ENCODE measurements at places on chromosomes 7 and 10.

- DNase-seq: no peak
Measured at GRCh38 chr10:28305553-28305952, 2.7 kb upstream of the MPP7 start.

DNA sequence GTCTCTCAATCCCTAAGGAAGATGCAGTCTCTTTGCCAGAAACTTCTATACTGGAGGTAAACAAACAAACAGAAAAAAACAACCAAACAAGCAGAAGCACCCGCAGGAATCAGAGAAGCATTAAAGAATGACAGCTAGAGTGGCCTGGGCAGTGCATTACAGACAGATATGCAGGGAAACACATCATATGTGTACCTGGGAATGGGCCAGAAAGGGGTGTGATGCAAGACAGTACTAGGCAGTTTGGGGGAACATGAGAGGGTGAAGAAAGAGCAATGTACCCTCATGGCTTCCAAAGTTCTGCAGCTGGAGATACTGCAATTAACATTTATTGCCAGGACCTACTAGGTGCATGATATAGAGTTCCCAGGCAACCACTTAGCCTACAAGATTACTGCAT, 177.3 kb downstream of the TMEM178B start:
- DNase-seq: no peak

GRCh38 chr10:11046776-11047160, 29.1 kb downstream of the CELF2 start:
- no peak for DNase-seq

GRCh38 chr10:88918191-88918905, 34.2 kb downstream of the ACTA2 start:
- no peak for DNase-seq

GRCh38 chr10:87578160-87578841, 73.6 kb downstream of the MINPP1 start:
- DNase-seq: no peak

DNA sequence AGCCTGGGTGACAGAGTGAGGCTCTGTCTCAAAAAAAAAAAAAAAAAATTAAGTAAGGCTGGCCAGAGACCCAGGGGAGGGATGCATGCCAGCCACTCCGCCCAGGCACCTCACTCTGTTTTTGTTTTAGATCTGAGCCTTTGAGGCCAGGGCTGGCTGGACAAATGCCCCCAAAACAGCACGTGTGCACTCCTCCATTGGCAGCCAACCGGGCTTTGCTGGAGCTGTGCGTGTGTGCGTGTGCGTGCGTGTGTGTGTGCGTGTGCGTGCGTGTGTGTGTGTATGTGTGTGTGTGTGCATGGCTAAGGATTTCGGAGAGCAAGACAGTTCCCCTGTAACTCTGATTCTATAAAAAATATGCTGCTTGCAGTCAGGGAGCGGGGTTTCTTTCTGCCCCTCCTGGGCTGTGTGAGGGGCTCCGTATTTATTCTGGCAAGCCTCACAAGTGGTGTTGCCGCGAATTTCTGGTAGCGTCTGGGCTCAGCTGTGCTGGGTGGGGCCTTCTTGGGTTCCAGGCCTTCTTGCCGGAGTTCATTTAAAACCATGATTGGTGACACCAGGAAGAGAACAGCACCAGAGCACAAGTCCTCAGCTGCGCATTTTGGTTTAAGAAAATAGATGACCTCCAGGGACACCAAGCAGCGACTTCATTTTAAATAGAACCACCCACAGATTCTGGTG, 28.1 kb upstream of the UNCX start:
- DNase-seq: no peak

- DNase-seq: no peak
Measured at GRCh38 chr7:115146148-115146547, 224.3 kb downstream of the MDFIC start.

DNA sequence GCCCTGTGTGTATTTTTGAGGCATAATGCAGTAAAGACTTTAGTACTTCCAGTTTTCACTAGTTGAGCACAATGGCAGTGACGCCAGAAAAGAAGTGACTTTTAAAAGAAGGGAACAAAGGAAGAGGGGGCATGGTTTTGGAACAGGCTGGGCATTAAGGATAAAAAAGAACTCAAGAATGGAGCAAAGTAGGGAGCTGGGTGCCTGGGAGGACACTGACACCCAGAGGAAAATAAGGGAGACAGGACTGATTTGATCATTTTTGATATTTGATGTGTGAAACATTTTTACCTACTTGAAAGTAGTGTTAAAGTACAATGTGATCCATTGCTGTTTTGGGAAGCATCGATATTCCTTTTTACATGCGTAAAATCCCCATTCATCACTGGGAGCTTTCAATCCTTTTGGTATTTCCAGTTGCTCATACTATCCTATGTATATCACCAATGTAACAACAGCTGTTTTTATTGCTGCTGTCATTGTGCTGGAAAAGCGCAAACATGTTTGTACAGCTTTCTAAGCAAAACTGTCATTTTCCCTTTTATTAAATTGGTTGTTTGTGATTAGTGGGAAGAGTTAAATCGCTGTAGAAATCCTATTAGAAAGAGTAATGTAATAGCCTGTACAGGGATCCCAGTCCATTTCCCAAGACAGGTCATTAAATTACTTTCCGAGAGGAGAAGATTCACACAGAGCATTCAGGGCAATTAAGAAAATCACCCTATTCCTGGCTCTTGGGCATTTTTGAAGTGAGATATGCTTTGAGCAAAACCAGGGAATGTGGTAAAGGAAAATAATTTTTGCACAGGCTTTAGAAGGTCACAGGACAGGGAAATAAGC, 85.2 kb downstream of the ADAM12 start:
- no peak for DNase-seq

DNA sequence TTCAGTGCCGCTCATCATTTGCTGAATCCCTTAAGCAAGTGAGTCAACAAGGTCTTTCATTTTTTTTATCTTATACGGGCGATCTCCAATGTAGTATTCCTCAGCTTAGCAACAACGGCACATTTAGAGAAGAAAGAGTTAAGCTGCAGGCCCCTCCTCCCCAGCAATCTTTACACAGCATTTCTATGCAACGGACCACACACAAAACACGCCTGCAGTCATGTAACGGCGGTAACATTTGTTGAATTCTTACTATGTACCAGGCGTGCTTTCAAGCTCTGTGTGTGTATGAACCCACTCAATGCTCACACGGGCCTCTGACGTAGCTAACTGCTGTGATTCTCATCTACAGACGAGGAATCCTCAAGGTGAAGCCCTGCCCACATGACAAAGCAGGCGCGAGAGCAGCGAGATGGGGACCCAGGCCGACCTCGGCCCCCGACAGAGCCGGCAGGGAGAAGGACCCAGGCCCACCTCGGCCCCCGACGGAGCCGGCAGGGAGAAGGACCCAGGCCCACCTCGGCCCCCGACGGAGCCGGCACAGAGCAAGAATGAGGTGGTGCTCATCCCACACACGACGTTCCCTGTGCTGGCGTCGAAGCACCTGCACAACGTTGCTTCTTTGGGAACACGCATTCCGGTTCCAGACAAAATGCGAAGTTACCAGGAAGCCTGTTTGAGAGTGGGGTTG, 240.7 kb downstream of the ZMYND11 start:
- DNase-seq: no peak

DNA sequence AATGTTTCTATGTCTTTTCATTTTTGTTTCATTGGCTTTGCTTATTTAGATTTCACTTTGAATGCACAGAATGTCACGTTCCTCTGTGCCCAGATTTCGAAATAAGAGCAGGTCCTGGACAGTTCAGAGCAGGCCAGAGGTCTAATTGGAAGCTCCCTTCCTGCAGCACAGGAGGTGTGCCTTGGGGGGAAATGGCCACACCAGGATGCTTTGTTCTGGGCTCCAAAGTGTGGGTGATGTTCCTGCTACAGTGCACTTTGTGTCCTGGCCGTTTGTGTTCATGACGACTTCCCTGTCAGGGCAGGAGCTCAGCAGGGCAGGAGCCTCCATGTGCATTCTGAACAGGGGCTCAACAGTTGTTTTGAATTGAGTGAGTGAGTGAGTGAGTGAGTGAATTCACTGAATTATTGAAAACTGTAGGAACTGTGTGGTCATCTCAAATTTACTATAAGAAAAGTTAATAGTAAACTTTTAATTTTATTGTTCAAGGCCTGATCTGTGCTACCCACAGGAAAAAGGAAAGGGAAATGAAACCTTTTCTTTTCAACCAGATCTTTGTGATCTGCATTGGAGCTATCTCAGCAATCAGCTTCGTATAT, 109.5 kb upstream of the GJD4 start:
- DNase-seq: no peak

GRCh38 chr10:74067373-74068352, 69.7 kb downstream of the VCL start:
- DNase-seq: no peak

DNA sequence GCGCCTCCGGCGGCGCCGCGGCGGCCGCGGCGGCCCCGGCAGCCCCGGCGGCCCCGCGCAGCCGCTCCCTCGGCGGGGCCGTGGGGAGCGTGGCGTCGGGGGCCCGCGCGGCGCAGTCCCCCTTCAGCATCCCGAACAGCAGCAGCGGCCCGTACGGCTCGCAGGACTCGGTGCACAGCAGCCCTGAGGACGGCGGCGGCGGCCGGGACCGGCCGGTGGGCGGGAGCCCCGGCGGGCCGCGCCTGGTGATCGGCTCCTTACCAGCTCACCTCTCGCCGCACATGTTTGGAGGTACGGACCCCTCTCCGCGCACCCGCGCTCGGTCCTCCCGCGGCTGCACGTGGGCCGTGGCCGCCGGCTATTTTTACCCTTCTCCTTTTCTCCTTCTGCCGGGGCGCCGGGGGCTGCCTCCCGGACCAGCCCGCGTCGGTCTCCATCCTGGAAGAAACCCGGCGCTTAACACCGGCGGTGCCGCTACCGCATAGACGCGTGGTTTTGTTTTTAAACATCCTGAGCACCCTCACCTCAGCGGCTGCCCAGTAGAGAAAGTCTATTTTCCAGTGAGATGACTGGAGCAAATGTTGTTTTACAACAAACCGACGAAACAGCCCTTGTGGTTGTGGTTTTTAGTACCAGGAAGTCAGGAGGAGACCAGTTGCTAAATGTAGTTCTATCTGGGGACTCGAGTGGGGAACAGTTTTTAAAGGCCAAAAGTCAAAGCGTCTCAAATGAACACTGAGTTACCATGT, 1.3 kb downstream of the ZNRF2 start:
- DNase-seq: peak; percentile 12

- no peak for DNase-seq
Measured at GRCh38 chr7:147859486-147859885, 731.1 kb upstream of the C7orf33 start.

DNA sequence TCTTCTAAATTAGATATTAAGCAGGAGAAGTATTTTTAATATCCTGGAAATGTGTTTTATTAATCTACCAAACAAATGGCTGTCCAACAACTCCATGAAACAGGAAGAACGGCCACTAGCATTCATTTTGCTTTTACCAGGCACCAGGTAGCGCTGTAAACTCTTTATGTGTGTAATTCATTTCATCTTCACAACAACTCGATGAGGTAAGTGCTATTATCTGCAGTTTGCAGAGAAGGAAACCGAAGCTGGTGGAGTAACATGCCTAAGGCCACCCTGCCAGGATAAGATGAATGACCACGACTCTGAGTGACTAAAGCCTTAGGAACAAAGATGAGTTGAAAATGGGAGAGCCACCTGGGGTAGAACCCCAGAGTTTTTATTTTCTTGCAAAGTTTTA, 101.2 kb downstream of the KIAA1217 start:
- DNase-seq: no peak

GRCh38 chr7:138029126-138029525, 27.2 kb upstream of the CREB3L2 start:
- no peak for DNase-seq

- no peak for DNase-seq
Measured at GRCh38 chr7:134018306-134018705, 108.8 kb upstream of the LRGUK start.

DNA sequence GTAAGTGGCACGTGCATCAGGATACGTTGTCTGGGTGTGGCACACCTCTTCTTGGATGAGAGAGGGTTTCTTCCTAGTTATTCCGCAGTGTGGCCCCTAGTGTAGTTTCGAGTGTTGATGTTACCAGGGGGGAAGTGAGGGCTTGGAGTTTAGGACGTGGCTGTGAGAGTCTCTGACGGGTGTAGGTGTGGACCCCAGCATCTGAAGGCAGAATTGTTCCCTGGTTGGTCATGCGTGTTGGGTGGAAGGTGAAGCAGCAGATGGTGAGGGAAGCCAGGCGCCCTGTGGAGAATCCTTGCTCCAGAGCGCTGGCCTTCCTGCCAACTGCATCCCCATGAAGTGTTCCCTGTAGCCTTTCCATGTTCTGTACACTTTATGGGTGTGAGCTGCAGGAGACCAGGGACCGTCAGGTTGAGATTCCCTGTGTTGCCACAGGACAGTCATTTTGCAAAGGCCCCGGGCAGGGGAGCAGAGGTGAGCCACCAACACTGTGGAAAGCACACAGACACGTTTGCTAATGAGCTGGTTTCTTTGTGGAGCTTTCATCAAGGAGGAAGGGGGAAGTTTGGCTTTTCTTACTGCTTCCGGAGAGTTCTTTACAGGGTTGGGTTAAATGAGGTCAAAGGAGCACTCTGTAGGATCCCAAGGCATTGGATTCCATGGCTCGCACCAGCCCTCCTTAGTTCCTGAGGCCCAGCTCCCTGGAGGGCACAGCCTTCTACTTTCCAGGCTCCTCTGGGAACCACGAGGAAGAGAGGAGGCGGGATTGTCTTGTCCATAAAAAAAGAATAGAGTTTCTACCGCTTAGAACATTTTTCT, 32.0 kb downstream of the TSPAN14 start:
- no peak for DNase-seq

GRCh38 chr10:61721431-61721830, 58.7 kb downstream of the CABCOCO1 start:
- no peak for DNase-seq

GRCh38 chr7:132515181-132515580, 61.1 kb downstream of the PLXNA4 start:
- no peak for DNase-seq

GRCh38 chr7:55970561-55970960, 6.2 kb downstream of the NIPSNAP2 start:
- no peak for DNase-seq

GRCh38 chr10:127175357-127176110, 20.9 kb downstream of the INSYN2A start:
- no peak for DNase-seq

GRCh38 chr10:58237014-58237834, 30.5 kb downstream of the IPMK start:
- no peak for DNase-seq

DNA sequence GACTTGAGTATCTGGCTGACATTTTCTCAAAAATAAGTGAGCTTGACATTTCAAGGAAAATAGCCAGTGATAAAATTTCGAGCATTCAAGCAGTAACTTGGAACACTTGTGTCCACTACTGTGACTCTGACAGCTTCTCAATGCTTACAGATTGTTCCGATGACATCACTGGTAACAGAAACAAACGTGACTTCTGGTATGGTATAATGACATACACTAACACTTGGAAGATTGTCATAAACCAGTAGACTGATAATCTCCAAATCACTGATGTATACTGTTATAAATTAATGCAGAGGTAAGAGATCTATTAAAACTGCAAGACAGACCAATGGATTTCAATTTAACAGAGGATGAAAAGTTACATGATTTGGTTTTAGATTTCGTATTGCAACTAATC, 6.5 kb downstream of the MINDY3 start:
- DNase-seq: no peak

- no peak for DNase-seq
Measured at GRCh38 chr7:131431289-131431688, 103.6 kb downstream of the MKLN1 start.

GRCh38 chr10:84188815-84189214, 5.5 kb upstream of the CDHR1 start:
- no peak for DNase-seq

- no peak for DNase-seq
Measured at GRCh38 chr7:80593869-80594586, 44.4 kb upstream of the CD36 start.

- no peak for DNase-seq
Measured at GRCh38 chr10:76082956-76083355, 651.5 kb downstream of the LRMDA start.
